Transverse colon (tissue), 4 donors: ENCODE measurements at places on chromosomes 5 and 9. TPM values are rescaled to one million over a fixed set of nuclear protein-coding genes. Genes with fewer than 3 reads are reported as not detected.

SPATA6L gene
- not detected for total RNA-seq

LTC4S gene
- 3.8 TPM for total RNA-seq

ARHGAP26 gene
- total RNA-seq, result 61.3 TPM

MAP3K1 gene
- total RNA-seq, result 13.8 TPM

ZNF608 gene
- 83.2 TPM for total RNA-seq

SMIM33 gene
- total RNA-seq, result not detected

TRIM41 gene
- total RNA-seq, result 23.9 TPM

DNA sequence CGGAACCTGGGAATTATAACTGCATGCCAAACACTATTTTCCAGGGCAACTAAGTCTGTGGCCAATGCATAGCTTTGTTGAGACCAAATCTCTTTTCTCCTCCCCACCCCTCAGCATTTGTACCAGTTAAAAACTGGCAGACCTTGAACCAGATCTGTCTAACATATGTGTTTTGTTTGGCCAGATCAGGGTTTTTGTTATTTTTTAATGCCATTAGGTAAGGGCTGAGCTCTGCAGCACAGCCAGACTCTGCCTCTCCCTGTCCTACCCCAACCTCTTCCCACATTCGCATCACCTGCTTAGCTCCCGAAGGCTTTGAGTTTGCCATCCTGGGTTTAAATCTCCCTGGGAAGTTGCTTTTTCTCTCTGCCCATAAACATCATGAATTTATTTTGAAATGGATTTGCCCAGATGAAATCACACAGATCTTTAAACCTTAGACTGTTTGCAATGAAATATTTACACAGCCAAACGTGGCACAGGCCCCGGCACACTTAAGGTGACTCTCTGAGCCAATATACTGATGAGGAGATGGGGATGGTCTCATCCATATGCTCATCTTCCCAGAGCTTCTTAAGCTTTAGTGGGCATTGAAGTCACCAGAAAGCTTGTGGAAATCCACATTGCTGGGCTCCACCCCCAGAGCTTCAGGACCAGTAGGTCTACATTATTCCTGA, 54.0 kb upstream of the ALDH1B1 start:
- no peak for DNase-seq

DNA sequence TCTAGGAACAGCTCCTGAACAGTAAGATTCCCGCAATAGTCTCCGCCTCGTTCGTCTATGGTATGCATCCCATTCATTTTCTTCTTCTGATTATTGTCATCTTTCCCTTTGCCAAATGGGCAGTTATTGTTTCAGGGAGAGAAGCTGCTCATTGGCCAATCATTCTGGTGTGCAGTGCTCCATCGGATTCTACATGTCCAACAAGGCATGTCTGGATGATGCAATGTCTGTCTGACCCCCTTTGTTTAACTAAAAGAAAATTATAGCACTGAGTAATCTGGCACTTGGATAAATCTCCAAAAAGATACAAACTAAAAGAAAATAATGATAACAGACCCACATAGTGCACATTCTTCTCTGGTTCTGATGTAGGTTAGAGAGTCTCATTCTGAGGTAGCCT, 515.6 kb upstream of the DMAC1 start:
- DNase-seq, result no peak

DNA sequence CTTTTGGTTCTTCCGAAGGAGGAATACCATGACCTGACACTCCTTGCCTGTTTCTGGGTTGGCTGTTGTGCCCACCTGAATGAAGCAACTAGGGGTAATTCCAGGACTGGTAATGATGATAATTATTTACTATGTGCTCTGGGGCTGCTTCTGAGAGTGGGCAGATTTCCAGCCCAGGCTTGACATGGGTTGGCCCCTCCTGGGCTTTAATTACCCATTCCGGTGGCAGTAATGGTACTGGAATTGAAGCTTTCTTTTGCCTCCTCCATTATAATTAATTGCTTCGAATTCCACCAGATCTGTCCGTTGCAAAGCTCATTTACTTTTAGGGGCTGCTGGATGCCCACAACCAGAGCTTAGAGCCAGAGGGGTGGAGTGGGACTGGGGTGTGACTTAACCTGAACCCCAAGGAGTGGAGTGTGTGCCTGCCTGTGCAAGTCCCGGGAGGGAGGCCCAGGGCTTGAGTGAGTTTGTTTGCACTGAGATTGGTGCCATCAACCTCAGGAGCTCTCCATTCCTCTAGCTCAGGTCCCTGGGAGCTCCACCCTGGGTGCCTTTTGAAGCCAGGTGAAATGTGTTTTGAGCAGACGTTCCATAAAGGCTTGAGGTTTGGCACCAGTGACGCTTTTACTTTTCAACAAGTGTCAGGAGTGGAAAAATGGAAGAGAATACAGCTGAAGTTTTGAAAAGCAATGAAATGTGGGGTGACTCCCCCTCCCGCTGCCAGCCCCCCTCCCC, 214.6 kb downstream of the PDZD2 start:
- DNase-seq, result no peak

- no peak for DNase-seq
These were observed 130.5 kb upstream of the GPR151 start for GRCh38 chr5:146646441-146646840.

DNA sequence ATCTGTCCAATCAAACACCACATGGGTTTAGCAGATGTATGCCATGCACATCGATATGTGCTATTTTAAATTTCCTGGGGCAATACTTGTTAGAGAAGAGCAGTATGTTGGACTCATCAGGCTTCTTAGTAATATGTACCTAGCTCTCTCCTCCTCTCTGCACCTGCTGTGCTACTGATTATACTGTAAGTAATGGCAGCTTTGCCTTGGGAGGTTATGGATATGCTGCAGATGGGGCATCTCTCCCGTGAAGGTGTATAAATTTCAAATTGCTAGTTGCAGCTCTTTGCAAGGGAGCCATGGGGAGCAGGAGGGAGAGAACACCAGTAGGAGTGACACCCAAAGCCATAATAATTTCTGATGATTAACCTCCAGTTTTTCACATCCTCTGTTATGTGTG, 101.5 kb downstream of the SPATA31D1 start:
- DNase-seq, result no peak

- no peak for DNase-seq
These were observed 207.7 kb downstream of the TTLL11 start for GRCh38 chr9:121885345-121885901.

DNA sequence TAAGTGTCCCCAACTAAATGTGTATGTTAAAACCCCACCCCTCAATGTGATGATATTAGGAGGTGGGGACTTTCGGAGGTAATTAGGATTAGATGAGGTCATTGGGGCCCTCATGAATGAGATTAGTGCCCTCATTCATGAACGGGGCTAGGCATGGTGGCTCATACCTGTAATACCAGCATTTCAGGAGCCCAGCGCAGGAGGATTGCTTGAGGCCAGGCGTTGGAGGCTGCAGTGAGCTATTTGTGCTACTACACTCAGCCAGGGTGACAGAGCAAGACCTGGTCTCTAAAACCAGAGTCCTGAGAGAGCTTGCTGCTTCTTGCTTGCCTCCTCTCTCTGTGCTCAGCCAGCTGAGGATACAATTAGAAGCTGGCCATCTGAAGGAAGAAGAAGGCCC, 62.1 kb upstream of the HSPA9 start:
- no peak for DNase-seq

- no peak for DNase-seq
These were observed 66.8 kb downstream of the RAPGEF1 start for GRCh38 chr9:131673068-131673467.

DNA sequence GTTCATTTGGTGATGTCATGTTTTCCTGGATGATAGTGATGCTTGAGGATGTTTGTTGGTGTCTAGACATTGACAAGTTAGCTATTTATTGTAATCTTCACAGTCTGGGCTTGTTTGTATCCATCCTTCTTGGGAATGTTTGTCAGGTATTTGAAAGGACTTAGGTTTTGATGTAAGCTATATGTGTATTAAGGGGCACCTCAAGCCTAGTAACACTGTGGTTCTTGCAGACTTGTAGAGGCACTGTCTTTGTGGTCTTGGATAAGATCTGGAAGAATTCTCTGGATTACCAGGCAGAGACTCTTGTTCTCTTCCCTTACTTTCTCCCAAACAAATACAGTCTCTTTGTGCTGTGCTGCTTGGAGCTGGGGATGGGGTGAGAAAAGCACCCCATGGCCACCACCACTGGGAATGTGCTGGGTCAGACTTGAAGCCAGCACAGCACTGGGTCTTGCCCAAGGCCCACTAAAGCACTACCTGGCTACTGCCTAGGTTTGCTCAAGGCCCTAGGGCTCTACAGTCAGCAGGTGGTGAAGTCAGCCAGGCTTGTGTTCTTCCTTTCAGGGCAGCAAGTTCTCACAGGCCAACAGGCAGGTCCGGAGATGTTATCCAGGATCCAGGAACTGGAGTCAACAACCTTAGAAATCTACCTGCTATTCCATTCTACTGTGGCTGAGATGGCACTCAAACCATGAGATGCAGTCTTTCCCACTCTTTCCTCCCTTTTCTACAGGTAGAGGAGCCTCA, 49.3 kb upstream of the GNA14 start:
- DNase-seq, result no peak

GRCh38 chr9:72494051-72494450, 27.4 kb upstream of the TMC1 start:
- DNase-seq, result no peak

DNA sequence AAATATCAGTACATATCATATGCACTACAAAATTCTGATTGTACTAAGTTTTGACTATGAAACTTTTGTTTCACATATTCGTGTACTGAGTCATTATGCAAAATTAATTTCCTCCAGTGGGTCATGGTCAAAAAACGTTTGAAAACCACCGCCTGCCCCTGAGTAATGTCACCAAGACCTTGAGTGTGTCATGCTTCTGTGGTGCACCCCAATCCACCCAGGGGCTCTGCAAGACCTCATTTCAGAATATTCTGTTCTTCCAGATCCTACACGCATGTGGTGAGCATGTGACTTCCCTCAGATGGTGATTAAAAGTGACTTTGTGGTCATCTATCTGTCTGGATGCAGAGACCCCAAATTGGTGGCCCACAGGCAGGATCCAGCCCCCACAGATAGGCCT, 31.0 kb downstream of the ABLIM3 start:
- no peak for DNase-seq
